ENCODE measurements at places on chromosomes 3 and 15.

DNA sequence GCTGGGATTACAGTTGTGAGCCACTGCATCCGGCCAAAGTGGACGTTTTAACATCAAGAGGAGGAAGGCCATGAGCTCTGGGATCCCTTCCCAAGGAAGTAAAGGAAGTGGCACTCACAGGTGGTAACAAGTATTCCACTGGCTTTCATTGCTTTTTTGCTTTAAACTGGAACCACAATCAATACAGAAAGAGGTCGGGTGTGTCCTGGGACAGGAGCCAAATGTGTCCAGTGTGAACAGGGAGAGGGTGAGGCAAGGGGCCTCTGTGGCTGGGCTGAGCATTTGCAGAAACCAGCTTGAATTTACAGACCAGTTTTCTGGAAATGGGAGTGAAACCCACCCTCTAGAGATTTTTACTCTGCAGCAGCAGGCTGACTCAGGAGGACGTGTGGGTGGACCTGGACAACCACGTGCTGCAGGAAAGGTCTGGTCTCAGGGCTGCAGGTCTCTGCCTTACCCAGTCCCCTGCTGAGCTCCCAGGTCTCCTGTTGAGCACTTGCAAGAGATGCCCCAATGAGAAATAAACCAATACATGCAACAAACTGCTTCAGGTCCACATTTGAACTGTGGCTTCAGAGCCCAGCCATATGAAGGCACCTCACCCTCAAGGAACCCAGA, 42.8 kb upstream of the TMEM115 start:
- DNase-seq: no peak

GRCh38 chr3:104555728-104556127, 811.0 kb upstream of the ALCAM start:
- no peak for DNase-seq

DNA sequence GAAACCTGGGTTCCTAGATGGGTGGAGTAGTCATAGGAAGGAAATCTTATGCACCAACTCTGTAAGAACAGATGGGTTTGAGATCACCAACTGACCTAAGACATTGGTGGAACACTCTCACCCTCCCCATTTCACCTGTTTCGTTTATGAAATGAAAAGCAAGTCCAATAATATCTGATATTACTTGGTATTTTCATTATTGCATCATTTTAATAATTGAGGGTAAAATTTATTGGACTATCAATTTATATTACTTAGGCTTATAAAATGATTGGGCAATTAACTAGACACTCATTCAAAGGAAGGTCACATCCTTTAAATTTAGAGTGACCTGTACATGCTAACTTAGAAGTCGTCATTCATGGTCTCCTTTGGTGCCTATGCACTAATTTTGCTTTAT, 503.9 kb downstream of the TAFA4 start:
- DNase-seq: no peak

DNA sequence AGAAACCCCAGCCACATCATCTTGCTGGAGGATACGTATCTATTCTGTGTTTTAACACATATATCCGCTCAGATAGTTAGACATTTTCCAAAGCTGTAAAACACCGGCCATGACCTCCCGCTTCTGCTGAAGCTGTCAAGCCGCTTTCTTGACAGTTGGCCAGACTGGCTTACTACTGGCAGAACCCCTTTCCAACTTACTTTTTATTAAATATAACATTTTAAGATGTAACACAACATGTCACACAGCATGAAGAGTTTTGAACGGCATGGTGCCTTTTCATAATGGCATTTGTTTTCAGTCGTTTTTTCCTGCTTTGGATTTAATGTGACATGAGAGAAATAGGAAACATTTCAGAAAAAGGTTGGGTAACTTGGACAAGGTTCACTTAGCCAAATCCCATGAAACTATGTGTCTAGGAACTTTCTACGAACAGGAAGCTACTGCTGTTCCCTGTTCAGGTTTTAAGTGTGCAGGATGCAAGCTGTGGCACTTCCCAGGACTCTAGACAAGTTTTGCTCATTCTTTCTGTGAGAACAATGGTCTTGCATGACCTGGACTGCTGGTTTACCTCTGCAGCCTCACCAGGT, 281.4 kb downstream of the THSD4 start:
- no peak for DNase-seq

DNA sequence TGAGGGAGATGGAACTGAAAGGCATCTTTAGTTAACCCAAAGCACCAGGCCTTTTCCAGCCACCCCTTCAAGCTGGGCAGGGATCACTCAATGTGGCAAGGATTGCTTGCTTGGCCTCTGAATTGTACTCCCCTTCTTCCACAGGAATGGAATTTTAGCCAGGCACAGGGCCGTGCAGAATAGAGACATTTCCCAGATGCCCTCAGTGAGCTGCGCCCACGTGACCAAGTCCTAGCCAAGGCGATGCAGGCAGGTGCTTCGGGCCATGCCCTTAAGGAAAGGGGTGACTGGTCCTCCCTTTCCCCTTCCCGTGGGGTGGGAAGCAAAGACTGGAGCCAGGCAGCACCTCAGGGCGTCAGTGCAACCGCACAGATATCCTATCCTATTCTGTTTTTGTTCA, 17.9 kb downstream of the GP9 start:
- no peak for DNase-seq

- DNase-seq: no peak
These were observed 34.6 kb downstream of the SRPRB start for GRCh38 chr3:133840055-133840737.

DNA sequence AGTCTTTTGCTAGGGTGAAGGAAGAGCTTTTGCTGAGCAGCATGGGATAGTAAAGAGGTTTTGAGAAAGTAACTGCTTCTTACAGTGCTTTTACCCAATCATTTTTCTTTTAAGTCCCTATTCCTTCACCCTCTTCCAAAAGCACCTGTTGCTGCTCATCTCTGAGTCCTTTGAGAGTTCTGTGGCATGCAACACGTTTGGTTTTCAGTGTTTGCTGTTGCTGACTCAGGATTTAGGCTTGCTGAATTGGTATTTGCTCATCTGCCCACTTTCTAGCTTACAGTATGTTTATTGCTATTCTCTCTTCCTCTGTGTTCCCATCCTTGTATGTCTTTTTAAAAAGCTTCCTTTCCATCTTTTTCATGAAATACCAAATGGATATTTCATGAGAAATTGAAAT, 55.9 kb upstream of the THRB start:
- no peak for DNase-seq

GRCh38 chr3:10357592-10358308, 36.8 kb upstream of the SEC13 start:
- DNase-seq: peak; percentile 85

DNA sequence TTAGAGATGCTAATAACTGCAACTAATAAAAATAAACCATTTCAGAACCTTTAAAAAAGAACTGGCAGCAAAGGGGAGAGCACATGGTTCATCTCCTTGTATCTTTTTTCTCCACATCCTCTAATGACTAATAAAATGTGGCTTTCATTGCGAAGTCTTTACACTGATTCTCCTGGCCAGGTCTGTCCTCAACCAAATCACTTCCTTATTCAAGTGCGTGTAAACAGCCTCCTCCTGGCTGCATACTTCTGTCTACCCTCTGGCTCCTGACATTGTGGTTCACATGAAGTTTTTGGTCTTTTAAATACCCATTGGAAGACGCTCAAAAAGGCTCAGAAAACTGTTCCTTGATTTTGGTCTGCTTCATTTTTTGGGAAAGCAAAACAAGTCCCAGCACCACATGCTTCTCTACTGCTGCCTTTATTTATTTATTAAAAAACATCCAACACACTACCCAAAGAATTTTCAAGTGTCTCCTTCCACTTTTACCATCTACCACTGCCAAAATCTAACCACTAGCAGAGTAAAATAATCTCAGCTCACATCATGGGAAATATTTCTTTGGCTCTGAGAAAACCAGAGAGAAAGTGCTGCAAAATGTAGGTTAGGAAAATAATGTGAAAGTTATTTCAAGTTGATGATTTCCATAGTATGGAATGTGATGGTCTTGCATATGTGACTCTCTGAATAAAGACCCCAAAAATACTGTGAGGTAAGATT, 85.1 kb downstream of the EFL1 start:
- no peak for DNase-seq

- DNase-seq: no peak
These were observed 43.2 kb upstream of the POLG start for GRCh38 chr15:89377842-89378295.

- no peak for DNase-seq
These were observed 17.4 kb downstream of the ATP11B start for GRCh38 chr3:182810574-182811268.

DNA sequence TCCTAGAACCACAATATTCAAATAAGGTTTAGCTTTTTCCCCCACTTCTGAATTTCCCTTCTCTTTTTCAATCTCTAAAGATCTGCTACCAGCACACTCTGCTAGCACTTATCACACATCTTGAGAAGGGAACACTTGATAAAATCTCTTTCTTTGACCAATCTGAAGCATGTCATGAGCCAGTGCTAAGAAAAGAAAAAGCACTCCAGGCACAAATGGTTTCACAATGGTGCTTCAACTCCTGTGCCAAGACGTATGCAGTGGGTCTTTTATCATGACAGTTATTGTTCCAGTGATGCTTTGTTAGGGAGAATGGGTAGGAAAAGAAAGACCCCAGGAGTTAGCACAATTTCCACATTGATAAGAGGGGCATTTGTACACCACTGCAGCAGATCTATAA, 248.4 kb downstream of the ZNF385D start:
- no peak for DNase-seq

- DNase-seq: peak; percentile 57
These were observed at the start of gene LXN for GRCh38 chr3:158672215-158673176. Gene LXN, minus strand, starts transcription at chr3:158672648. Its CDS starts 170 bp downstream, at chr3:158672478.

GRCh38 chr3:99945328-99945995, 127.8 kb downstream of the CMSS1 start:
- DNase-seq: no peak

DNA sequence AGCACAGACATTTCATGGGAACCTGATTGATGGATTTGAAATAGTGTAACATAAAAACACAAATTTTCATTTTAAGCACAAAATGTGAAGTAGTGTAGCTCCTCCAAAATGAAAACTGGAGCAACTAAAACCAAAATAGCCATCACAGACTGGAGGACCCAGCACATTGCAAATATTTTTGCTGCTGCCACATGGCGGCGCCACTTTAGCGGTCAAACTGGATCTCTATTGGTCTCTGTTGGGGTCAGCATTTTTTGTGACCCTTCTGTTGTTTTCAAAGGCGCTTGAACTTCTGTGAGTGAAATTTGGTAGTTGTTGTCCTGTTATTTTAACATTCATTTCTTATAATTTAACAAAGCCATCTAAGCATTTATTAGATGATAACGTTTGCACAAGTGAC, 259.9 kb downstream of the IL20RB start:
- no peak for DNase-seq

- peak; percentile 39 for DNase-seq
These were observed 312.7 kb upstream of the CCDC54 start for GRCh38 chr3:107064405-107065060.

DNA sequence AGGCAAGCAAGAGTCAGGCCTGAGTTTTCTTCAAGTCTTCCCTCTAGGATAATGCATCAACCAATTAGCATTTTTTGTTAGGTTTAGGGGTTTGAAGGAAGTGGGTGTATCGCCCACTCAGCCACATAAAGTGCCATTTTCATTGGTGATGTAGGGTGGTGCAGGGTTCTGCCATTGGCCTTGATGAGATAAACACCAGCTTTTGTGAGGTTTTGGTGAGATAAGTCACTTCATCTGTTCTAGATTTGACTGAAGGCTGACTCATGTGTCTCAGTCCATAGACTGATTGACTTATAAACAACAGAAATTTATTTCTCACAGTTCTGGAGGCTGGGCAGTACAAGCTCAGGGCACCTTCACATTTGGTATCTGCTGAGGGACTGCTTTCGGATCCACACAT, 84.5 kb upstream of the C3orf80 start:
- DNase-seq: no peak

GRCh38 chr3:41482134-41482533, 282.8 kb downstream of the CTNNB1 start:
- no peak for DNase-seq

- no peak for DNase-seq
These were observed 101.5 kb upstream of the CRBN start for GRCh38 chr3:3281024-3281423.

DNA sequence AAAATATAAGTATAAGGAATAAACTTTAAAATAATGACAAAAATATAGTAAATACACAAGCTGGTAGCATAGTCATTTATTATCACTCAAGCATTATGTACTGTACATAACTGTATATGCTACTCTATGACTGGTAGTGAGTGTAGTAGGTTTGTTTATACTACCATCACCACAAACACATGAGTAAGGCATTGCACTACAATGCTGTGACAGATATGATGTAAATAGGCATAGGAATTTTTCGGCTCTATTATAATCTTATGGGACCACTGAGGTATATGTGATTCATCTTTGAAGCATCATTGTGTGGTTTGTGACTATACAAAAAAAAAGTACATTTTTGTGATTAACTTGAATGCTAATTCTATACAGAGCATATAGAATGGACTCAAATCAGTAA, 35.3 kb upstream of the FBN1 start:
- no peak for DNase-seq

DNA sequence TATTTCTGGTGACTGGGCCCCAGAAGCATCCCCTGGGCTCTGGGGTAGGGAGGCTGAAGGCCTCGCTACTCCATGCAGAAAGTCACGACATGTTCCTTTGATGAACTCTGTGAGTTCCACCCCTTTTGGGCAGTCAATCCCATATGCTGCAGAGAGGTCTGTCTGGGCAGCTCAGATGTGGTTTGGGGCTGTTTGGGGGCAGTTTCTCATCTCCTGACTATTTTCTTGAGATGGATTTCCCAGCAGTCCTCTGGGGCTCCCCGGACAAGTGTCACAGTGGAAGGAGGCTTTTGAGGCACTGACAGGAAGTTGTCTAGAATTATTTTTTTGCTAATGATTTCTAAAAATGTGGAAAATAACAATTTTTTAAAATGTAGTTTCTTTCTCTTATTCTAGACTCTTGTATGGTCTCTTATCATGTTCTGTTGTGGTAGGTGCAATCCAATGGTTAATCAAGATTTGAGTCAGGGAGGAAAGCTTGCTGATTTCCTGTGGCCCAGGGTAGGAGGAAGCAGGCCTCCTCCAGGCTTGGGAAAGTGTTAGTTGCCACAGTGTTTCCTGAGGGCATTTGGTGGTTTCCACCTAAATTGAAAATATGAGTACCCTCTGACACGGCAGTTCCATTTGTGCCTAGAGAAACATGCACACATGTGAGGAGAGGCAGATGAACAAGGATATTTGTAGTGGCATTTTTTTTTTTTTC, 19.9 kb upstream of the TATDN2 start:
- DNase-seq: no peak

DNA sequence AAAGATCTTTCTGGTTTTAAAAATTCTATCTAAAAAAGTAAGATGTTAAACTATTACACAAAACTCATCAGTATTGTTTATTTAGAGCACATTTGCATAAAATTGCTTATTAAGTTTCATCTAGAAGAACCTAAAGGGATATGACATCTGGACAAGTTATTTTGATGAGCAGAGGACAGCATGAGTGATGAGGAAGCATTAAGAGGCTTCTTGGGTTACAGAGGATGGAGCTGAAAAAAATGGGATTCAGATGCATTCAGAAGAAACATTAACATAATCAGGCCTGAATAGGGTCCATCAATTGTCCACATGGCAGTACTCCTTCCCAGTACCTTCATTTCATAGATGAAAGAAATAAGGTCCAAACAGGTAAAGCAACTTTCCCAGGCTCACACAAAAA, 41.6 kb downstream of the IMPG2 start:
- no peak for DNase-seq
